ENCODE measurements at places on chromosomes 11 and 22.

- no peak for DNase-seq
Observed at GRCh38 chr11:68036717-68037239, 2.0 kb upstream of the TCIRG1 start.

DNA sequence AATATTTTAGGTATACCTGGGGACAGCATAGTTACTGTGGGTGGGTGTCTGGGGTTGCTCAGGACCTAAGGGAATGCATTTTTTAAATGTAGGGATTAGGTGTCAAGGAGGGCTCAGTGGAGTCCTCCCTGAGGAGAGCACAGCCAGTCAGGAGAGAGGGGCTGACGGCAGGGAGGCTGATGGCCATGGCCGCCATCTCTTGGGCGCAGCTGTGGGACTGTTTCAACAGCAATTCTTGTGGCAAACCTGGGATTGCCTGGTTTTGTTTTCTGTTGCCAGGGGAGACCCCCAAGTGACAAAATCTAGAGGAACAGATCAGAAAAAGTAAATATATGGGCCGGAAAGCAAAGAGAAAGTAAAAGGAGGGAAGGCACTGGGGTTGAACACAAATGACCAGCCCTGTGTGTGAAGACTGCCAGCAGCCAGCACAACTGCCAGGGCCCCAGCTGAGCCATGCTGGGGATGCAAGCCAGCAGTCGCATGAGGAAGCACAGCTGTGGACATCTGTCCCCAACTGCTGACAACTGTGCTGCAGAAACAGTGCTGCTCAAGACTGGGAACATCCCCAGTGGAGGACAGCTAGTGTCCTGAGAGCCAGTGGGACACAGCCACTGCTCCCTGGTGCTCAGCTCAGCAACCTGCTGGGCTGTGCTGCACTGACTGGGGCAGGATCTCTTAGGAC is 10.5 kb downstream of the MIF start:
- no peak for DNase-seq

DNA sequence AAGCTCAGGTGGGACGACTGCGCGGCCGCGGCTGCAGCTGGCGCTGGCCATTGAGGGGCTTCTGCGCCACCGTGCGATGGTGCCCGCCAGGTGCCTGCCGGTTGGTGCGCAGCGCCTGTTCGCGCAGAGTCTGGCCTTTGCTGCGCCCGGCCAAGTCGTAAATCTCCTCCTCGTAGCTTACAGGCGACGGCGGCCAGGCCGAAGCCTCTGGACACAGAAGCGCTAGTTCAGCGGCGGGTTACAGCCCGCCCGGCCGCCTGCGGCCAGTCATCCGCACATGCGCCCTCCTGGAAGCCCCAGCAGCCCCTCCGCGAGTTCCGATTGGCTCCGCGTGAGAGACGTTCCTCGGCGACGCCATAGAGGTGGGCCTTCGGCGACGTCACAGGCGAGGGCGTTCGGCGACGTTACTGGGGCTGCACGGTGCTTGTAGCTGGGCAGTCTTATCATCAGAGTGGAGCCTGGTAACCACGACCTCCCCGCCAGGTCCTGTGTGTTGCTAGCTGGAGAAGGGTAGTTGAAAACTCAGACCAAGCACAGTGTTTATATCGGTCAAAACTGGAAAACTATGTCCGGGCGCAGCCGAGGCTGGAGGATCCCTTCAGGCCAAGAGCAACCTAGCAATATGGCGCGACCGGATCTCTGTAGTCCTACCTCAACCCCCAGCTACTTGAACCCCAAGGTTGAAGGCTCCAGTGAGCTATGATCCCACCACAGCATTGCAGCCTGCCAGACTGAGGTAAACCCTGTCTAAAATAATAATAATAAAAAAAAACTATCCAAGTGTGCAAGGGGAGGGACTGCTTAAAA is 265.7 kb downstream of the OR4C45 start:
- DNase-seq = no peak

DNA sequence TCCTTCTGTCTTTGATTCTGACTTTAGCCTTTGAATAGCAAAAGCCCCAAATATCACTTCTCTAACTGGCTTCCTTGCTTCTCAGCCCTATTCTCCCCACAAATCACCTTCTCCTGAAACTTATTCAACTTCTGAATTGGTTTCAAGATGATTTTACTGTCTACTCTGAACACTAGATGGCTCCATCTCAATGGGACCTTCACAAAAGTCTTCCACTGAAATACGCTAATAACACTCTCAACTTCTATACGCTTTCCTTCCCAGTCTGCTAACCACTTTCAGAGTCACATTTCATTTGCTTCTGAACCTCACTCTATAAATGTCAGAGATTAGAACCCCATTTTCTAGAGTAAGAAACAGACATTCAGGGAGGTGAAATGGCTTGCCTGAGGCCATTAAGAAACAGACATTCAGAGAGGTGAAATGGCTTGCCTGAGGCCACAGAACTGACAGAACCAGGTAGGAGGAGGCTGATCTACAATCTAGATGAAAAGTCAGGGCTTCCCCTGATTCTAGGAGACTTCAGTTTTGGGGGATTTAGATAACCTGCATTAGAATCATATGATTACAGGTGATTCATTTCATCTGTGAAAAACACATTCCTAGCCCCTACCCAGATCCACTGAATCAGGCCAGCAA is 20.6 kb downstream of the MORC2 start:
- peak; percentile 76 for DNase-seq

GRCh38 chr22:25816522-25817059 is 74.6 kb downstream of the MYO18B start:
- no peak for DNase-seq

- peak; percentile 95 for DNase-seq
Observed at GRCh38 chr11:119196833-119197483, 9.2 kb upstream of the CBL start.

DNA sequence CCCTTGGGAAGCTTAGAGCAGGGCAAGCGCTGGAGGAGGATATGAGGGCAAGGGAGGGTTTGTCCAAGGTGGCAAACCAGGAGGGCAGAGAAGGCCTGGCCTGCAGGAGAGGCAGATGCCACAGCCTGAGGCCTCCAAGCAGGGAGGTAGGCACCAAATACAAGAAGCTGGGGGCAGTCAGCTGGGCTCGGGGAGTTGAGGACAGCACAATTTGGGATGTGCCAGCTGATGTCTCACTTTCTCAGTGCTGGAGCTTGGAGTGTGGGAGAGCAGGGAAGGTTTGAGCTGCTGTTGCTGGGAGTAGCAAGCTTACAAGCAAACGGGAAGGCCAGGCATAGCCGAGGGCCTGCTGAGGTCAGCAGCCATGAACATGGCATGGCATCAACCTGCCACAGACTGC is 4.0 kb downstream of the ZDHHC24 start:
- no peak for DNase-seq

GRCh38 chr11:76797341-76798201 is 14.4 kb downstream of the TSKU start:
- no peak for DNase-seq

- DNase-seq = no peak
Observed at GRCh38 chr11:110501428-110501827, 71.7 kb downstream of the FDX1 start.

DNA sequence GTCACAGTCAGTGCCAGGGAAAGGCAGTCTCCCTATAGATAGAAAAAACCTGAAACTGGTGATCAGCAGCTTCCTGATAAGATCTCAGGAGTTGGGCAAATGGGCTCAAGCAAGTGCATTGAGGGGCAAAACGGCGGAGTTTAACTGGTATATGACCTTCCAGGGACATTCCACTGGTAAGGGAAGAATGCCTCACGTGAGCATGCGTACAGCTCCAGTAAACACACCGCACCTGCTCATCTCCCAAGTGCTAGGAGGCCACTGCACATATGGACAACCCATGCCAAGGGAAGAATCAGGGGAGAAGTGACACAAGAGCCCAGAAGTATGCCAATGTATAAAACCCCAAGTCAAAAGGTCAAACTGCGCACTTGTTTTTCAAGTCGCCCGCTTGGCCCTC is 11.6 kb downstream of the HEPHL1 start:
- DNase-seq = no peak

- DNase-seq = no peak
Observed at GRCh38 chr22:38071421-38072321, 12.3 kb downstream of the SLC16A8 start.

GRCh38 chr11:119993722-119994121 is 144.2 kb downstream of the TRIM29 start:
- DNase-seq = no peak

GRCh38 chr11:126136507-126136906 is 73.8 kb upstream of the CDON start:
- peak; percentile 58 for DNase-seq

DNA sequence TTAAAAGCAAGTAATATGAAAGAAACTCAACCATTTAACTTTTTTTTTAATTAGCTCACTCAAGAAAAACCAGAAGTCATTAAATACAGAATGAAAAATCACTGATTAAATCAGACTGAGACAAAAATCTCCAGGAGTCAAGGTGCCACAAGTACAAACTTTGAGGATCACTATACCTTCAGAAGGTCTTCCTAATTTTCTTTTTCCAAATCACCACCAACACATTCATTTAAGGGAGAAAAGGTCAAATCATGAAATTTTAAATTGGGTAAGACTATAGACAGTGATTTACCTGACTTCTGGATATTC is 32.3 kb downstream of the PITPNB start:
- no peak for DNase-seq

DNA sequence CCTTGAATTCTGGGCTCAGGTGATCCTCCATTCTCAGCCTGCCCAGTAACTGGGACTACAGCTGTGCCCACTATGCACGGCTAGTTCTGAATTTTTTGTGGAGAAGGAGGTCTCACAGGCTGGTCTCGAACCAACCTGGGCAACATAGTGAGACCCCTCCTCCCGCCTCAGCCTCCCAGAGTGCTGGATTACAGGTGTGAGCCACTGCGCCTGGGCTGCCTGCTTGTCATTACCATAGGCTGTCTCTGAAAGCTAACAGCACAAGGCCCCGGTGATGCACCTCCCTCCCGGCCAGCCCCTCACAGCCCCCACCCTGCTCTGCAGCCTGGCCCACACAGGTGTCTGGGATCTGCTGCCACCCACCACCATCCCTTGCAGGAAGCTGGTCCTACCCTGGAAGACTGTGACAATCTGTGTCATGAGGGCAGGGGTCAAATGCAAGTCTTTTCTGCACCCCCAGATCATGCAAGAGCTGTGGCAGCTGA is 82.4 kb downstream of the DGCR2 start:
- DNase-seq = no peak

GRCh38 chr11:134150195-134150903 is 73.4 kb downstream of the NCAPD3 start:
- no peak for DNase-seq

- DNase-seq = peak; percentile 50
Observed at GRCh38 chr22:26322179-26322905, 106.7 kb upstream of the ASPHD2 start.

- no peak for DNase-seq
Observed at GRCh38 chr11:44885065-44885810, 65.4 kb downstream of the TP53I11 start.

GRCh38 chr11:16825101-16825500 is 86.7 kb downstream of the C11orf58 start:
- peak; percentile 78 for DNase-seq

- no peak for DNase-seq
Observed at GRCh38 chr22:33328789-33329296, 270.7 kb upstream of the SYN3 start.

- no peak for DNase-seq
Observed at GRCh38 chr11:119459293-119459976, 36.5 kb upstream of the THY1 start.

DNA sequence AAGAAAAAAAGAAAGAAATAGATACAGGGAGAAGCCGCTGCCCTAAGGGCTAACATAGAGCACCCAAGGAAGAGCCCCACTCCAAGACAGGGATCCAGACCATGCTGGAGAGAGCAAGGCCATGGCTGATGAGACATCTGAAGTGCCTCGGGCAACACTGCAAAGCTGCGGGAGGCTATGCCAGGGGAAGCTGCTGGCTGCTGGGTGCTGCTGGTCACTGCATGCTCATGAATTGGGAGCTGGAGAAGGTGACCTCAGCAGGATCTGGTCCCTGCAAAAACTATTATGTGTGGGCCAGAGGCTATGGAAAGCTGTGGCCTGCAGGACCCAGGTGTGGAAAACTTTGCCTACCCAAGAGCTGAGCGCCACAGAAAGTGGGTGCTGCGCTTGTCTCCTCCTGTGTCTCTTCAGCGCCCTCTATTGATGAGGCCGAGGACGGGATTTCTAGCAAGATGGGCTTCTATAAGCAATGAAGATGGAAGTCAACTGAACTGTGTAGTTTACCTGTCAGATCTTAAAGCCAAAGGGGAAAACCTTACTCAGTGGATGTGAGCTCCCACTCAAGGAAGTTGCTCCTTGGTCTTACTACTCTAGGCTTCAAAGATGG is 17.3 kb upstream of the SLC29A2 start:
- peak; percentile 84 for DNase-seq

GRCh38 chr22:27554106-27554811 is 247.3 kb downstream of the MN1 start:
- peak; percentile 85 for DNase-seq

DNA sequence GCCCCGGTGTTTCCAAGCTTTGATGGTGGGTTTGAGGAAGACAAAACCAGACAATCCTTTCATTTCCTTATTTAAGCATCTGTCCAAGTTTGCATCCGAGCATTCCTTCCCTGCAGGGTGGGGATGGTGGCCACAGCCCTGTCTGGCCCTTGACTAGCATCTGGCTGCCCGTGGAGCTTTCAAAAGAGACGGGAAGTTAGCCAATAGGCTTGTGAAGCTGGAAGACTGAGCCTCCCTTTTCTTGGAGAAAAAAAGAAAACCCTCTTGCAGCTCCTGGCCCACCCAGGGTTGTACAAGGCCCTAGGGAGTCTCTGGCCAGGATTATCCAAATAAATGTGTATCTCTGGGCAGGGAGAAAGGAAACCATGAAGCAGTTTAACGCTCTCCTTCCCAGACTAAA is 60.6 kb downstream of the MICAL2 start:
- no peak for DNase-seq

GRCh38 chr11:12811861-12812260 is 137.6 kb downstream of the TEAD1 start:
- DNase-seq = no peak

DNA sequence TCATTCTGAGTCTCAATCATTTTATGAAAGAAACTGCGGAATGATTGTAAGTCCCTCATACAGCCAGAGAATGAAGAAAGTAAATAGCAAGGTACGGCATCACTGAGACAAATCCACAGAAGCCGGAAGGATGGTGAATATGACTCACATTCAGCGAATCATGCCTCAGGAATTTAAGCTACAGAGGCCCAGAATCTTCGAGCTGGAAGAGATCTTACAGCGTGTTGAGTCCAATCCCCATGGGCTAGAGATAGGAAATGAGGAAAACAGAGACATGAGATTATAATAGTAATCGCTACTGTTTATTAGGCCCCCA is 173.2 kb downstream of the KIF18A start:
- peak; percentile 30 for DNase-seq
